ENCODE measurements at places on chromosomes 2 and 18.

- DNase-seq, result no peak
Observed at GRCh38 chr2:54476852-54477251, 20.7 kb downstream of the SPTBN1 start.

DNA sequence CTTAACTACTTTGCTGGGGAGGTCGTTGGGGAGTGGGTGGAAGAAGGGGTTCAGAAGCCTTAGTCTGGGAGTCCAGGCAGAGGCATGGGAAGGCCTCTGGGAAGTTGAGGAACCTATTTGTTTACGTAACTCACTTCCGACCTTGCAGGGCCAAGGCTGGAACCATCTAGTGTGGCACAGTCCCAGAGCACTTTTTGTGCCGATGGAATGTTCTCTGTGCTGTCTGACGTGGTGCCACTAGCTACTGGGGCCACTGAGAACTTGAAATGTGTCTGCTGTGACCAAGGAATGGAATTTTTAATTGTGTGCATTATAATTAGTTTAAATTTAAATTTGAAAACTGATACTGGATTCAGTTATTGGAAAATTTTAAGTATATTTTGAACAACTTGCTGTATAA is 139.7 kb downstream of the FAM161A start:
- no peak for DNase-seq

GRCh38 chr2:191362841-191363240 is 117.6 kb downstream of the MYO1B start:
- DNase-seq, result no peak

- DNase-seq, result no peak
Observed at GRCh38 chr18:44742718-44743311, 62.1 kb downstream of the SETBP1 start.

DNA sequence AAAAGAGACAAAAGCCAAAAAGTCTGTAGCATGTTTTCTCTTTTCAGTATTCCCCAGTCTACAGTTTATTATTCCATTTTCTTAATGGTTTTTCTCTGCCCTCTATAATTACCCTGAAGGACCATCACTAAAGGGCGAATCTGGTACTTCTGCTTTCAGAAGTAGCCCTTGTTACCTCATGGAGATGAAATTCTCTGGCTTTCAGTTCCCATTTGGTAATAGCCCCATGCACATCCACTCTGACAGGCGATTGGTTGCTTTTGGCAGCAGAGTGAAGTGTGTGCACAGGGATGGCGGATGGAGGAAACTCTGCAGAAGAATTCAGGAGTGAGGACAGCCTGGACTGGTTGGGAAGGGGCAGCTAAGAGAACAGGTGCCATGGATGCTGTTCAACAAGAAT is 66.3 kb upstream of the NABP1 start:
- DNase-seq, result no peak

DNA sequence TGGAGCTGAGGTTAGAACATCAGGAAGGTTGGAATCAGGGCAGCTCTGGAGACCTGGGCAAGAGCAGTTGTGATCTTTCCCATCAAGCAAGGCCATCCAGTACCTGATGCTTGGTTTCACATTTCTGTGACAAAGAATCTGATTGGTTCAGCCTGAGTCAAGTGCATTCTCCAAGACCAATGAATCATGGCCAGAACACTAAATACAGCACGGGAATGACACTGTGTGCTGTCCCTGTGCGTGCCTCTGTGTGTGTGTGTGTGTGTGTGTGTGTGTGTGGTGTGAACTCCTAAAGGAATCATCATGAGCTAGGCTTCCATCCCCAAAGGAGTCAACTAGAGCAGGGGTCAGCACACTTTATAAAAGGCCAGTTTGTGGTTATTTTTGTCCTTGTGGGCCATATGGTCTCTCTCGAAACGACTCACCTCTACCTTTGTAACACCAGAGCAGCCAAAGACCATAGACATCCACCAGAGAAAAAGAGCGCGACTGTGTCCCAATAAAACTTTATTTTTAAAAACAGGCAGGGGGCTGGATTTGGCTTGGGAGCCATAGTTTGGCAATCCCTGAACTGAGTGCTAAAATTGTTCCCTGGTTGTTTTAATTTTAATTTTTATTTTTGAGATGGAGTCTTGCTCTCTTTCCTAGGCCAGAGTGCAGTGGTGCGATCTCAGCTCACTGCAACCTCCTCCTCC is 99.7 kb downstream of the INHBB start:
- no peak for DNase-seq

GRCh38 chr2:47401789-47402554 is 984 bp upstream of the MSH2 start:
- no peak for DNase-seq

DNA sequence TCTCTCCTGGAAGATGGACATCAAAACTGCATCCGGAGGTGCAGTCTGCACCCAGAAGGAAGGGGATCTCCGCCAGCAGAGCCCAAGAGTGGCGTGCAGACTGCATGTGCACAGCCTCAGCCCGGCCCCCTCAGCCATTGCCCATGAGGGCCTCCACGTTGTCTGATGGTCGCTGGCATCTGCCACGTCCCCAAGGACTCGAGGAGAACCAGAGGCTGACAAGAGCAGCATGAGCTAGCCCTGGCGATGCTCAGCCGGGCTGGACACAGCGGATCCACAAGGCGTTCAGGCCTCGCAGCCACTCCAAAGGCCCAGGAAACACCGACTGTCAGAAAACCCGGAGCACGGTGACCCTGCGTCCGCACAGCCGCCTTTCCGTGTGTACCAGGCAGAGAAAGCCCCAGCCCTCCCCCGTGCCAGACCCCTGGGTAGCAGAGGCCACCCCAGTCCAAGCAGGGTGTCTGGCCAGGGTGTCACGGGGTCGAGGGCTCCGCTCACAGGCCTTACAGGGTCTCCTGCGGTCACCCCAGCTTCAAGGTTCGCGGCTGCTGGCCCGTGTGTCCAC is 48.3 kb downstream of the SLC66A2 start:
- DNase-seq, result no peak

DNA sequence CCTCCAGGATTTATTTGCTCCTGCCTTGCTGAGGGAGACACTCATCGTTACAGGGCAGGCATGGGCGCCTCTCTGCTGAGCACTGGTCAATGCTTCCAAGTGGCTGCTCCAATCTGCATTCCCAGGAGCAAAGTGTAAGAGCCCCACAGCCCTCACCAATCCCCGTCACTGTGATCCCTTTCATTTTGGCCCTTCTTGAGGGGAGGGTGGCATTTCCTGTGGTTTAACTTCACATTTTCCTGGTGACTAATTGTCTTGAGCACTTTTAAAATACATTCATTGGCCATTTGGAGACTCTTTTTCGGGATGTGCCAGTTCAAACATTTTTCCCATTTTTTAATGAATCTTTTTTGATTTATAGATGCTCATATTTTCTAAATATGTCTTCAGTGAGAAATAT is 33.0 kb downstream of the TPO start:
- DNase-seq, result no peak

GRCh38 chr2:83944191-83944590 is 514.9 kb downstream of the SUCLG1 start:
- no peak for DNase-seq

GRCh38 chr2:238939074-238939473 is 91.2 kb downstream of the TWIST2 start:
- no peak for DNase-seq

DNA sequence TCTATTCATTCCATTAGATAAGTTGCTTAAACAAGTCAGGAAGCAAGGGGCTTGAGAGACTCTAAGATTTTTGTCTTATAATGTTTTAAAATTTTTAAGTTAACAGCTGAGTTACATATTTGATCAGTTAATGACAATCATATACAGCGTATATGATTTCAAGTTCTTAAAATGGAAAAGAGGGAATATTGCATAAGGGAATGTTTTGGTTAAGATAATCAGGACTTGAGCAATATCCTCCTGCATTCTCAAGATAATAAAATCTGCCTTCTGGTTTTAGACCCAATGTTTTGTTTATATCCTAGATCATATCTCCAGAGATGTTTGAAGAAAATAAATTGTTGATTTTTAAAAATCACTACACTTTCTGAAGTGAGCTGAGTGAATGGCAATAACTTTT is 13.4 kb upstream of the DYNC1I2 start:
- no peak for DNase-seq

- no peak for DNase-seq
Observed at GRCh38 chr2:34316788-34317187, 717.7 kb upstream of the FAM98A start.

- DNase-seq, result no peak
Observed at GRCh38 chr2:71458413-71459083, 5.2 kb downstream of the DYSF start.

DNA sequence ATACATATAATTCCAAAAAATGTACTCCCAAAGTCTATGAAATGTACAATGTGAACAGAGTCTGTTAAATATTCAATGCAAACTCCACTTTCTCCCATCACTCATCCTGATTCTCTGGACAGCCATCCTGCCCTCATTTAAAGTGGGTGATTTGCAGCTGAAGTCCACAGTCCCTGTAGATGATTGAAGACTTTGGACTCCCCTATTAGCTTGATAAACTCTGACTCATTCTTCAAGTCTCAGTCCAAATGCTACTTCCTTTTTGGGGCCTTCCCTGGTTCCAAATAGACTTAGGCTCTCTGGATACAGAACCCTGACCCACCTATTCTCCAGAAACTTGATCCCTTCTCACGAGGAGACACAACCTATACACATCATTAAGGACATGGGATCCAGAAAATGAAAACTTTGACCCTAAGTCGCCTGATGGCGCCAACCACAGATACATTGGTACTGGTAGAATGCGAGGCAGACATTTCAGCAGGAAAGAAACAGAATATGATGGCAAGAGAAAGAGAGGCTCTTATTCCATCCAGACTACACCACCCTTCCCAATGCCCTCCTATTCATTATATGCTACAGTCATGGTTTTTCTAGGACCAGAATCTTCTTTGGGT is 122.7 kb downstream of the VIT start:
- no peak for DNase-seq

DNA sequence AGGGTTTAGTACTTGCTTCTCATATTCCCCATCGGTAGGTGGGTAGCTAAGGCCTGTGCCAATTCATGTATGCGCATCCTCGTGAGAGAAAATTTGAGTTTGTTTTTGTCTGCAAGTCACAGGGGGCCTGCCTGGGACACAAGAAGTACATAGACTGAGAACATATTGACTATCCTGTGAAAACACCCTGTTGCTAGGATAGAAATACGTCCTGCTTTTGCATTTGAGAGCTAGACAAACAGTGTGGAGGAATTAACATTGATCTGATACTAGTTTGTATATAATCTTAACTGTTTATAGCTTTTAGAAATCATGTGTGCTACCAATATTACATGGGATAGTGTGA is 10.9 kb downstream of the WDR7 start:
- DNase-seq, result no peak

DNA sequence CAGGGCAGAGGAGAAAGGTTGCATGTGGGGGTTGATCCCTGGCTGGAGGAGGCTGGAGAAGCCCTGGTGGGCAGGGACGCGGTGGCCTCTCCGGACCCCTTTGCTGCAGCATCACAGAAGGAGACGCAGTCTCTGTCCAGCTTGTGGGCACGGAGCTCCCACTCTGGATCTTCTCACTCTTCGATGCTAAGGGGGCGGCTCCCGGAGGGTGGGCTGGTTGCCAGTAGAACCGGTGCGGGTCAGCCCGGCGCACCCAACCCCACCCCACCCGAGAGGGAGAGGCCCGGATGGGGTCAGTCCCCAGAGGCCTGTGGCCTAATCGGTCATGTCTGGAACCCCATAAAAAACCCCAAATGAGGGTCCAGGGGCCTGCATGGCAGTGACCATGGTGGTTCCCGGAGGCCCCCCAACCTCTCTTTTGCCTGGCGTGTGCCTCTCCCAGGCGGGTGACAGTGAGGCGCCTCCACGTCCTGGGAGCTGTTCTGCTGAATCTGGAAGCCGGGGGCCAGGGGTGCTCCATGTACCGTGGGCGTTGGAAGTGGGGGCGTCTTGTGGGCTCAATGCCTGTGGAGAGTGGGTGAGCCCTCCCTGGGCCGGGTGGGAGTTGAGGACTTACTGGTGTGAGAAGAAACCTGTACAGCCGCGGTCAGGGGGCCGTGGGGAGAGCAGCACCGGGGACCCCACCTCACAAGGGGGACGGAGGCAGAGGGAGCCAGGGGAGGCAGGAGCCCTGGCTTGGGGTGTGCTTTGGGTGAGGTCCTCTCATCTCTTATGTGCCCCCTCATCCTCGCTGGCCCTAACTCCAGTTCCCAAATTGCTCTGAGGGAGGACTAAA is 79.6 kb downstream of the RTP5 start:
- DNase-seq, result no peak

DNA sequence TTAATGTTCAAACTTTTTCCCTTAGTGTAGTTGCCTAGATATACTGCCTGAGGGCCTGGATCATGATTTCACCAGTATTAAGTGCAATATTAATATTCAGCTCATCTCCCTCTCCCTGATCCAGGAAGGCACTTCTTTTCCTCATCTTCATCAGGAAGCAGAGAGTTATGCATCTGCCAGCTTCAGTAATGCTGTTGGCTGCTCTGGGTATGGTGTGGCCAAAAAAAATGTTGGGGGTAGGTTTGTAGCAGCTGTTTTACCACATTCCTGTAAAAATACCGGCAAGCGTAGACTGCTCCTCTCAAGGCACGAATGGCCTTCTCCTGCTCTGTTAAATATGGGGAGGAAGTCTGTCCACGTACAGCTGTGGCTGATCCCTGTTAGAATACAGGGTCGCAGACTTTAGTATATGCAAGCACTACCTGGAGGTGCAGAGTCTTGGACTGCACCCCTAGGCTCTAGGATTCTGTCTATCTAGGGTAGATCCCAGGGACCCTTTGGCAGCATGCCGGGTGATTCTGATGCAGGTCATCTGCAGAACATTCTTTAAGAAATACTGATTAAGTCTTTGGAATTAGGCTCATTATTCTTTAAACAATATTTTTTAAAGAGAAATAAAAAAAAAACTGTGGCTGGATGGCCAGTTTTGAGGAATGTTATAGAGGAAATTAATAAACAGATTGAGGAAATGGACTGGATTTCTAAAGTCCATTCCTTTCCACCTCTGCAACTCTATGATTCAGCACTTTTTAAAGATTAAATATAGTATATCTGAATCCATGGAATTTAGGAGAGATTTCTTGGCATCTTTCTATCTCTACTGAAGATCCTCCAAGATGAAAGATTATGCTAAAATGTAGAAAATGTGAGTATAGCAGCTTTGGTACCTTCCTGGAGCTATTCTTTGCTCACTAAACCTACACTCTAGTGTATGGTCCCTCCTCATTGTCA is 21.0 kb upstream of the GLS start:
- no peak for DNase-seq

- no peak for DNase-seq
Observed at GRCh38 chr18:8031496-8031895, 464.4 kb downstream of the PTPRM start.

GRCh38 chr2:14602309-14602708 is 30.2 kb upstream of the LRATD1 start:
- no peak for DNase-seq

GRCh38 chr18:77013811-77014521 is 118.6 kb downstream of the MBP start:
- DNase-seq, result no peak

- DNase-seq, result no peak
Observed at GRCh38 chr2:196067088-196067382, 1.6 kb downstream of the DNAH7 start.

- no peak for DNase-seq
Observed at GRCh38 chr2:215756346-215756730, 257.0 kb downstream of the MREG start.

DNA sequence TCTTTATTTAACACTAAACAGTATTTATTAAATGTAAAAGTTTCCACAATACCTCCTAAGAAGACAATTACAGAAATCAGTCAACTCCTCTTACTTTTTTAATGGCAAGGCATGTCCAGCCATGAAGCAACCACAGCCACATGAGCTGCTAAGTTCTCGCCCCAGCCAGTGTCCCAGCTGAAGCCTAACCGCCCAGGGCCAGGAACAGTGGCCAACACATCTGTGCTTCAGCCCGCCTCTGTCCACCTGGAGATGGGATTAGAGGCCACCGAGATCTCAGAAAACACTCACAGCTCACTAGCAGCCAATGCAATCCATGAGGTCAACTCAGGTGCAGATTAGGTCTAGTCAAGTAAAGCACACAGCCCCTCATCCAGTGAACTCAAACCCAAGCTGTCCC is 40.2 kb downstream of the PID1 start:
- DNase-seq, result no peak

Measured in activated CD8-positive, alpha-beta memory T cell treated with anti-CD3 and anti-CD28 coated beads for 1 hour (primary cell).